Fibroblast of lung (primary cell): ENCODE measurements at places on chromosomes 16 and 17. TPM values are rescaled to one million over a fixed set of nuclear protein-coding genes. Genes with fewer than 3 reads are reported as not detected.

DNA sequence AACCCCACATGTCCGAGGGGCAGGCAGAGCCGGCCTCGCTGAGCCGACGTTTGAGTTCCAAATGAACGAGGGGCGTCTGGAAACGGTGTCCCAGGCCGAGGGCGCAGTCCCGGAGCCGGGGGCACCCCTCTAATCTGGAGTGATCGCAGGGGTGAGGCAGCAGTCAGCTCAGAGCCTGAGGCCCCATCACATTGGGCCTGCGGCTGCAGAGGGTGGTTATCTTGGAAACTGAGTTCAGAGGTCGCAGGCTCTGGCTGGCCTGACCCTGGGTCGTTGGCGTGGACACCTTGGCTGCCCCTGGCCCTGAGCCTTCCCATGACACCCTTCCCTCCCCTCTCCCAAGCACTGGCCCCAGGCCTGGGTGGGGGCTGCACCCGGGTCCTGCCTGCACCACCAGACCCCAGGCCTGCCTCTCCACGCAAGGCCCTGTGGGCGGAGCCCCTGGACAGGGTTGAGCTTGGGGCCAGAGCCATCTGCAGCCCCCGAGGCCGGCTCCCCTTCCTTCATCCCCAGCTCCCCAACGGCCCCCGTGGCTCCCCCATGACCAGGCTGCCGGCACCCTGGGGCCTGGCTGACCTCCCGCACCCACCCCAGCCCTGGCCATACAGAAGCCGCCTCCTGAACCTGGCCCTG lies 45.6 kb downstream of the ZFPM1 start:
- DNase-seq = no peak

- no peak for DNase-seq
These were observed 1.7 kb downstream of the PIK3R6 start for GRCh38 chr17:8865811-8866210.

DNA sequence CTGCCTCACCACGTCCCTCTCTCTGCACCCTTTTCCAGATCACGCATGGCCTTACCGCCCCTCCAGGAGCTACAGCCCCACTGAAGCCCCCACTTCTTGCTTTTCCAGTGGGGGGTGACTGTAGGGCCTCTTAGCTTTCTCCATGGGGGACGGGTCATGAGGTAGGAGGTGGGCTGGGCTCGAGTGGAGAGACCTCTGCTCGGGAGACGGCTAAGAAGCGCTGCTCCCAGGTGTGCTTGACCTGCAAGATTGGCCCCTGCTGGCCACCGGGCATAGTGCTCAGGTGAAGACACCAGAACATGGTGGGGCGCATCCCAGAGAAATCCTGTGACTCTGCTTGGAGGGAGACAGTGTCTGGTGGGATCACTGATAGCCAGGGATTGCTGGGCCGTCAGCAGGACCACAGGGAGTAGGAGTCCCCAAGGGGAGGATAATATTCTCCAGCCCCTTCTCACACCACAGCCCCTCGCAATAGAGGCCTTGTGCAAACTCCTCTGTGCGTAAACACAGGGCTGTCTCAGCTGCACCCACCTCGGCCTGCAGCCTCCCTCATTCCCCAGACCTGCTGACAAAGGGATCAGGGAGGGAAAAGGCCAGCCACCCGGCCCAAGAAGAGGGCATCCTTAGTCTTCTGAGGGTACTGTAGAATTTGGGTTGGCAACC lies 8.9 kb upstream of the GALK1 start:
- no peak for DNase-seq

DNA sequence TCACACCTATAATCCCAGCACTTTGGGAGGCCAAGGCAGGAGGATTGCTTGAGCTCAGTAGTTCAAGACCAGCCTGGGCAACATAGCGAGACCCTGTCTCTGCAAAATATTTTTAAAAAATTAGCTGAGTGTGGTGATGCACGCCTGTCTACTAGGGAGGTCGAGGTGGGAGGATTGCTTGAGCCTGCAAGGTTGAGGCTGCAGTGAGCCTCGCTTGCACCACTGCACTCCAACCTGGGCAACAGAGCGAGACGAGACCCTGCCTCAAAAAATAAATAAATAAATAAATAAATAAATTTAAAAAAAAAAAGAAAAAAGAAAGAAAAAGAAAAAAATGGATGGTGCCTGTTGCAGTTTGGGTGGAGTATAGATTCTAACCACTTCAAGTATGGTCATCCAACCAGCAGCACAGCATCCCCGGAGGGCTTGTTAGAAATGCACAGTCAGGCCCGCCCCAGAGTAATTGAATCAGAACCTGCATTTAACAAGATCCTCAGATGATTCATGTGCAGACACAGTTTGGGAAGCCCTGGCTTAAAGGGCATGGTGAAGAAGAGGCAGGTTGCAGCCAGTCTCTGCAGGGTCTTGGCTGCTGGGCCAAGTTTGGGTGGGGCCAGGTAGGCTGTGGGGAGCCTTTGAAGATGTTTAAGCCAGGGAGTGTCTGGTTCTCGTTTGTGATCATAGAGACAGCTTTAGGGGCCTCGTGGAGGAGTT lies 40.8 kb downstream of the MRC2 start:
- no peak for DNase-seq

DNA sequence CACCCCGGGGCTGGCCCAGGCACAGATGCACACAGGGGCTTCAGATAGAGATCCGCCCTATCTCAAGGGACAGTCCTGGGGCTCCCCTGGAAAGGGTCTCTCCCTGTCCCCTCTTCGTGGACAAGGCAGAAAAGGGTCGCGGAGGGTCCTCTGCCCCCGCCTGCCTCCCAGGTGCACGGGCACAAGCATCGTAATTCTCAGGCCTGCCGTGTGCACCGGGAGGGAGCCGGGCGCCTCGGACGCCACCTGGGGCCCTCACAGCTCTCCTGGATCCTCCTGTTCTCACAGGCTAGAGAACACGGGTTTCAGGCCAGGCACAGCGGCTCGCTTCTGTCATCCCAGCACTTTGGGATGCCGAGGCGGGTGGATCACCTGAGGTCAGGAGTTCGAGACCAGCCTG lies 11.9 kb upstream of the PABPN1L start:
- DNase-seq = no peak

The EVI2B gene
- 0.26 and 0.33 TPM in 2 replicates for total RNA-seq

The CDRT15L2 gene
- total RNA-seq = not detected in 2 replicates

- DNase-seq = no peak
These were observed 10.7 kb downstream of the ACSF3 start for GRCh38 chr16:89104303-89104702.

DNA sequence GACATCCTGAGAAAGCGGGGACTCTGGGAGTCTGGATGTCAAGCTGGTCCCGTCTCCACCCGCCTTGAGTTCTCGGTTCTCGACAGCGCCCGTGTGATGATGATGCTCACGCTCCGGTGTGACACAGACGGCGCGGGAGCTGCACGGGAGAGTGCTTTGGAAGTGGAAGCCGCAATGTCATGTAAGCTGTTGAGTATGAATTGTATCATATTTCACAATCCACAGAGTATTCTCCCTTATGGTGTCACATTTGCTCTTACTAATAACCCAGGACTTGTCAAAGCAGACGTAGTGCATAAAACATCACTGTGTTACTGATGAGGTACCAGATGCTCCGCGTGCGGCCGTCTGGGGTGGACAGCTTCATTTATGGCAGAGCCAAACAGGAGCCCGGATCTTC lies 217.5 kb upstream of the CHMP6 start:
- DNase-seq = peak; percentile 54

DNA sequence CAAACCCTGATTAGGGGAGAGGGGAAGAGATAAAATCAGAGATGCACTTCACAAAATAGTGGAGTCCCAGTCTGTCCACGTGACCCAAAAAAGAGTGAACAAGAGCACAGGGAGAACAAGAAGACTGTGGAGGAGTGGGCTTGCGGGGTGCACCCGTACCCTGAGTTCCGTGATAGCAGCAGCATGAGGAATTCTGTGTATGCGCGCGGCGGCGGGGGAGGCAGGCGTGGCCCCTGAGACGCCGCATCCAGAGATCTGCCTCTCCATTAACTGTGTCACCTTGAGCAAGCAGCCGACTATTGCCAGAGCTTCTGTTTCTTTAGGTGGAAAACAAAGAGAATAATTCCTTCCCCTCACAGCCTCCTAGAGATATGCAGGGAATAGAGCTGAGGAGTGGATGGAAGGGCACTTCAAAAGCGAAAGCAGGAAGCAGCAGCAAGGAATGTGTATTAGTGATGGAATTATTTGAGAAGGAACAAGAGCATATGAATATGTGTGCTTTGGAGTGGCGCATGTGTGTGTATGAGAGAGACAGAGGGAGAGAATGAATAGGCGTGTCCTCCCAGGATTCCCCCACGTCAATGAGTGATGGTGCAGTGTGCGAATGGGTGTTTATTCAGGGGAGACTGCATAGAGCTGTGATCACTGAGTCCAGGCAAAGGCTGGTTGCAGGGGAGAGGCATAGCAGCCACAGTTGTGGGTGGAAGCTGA lies 10.4 kb upstream of the SOX9 start:
- no peak for DNase-seq

DNA sequence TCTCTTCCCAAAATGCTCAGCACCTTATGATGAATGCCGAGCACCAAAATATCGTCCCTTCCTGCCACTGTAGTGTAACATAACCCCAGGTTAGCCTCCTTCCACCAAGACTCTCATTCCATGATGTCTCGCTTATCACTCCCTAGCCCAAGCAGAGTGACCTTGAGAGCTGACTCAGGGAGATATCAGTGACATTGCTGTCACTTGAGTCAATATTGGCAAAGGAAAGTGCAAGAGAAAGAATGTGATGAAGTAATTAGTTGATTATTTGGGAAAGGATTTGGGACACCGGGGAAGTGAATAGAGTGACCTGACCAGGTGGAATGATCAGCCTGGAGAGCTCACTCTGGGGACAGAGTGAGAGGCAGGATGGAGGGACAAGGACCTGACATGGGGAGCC lies 2.6 kb upstream of the ANKFN1 start:
- DNase-seq = no peak

DNA sequence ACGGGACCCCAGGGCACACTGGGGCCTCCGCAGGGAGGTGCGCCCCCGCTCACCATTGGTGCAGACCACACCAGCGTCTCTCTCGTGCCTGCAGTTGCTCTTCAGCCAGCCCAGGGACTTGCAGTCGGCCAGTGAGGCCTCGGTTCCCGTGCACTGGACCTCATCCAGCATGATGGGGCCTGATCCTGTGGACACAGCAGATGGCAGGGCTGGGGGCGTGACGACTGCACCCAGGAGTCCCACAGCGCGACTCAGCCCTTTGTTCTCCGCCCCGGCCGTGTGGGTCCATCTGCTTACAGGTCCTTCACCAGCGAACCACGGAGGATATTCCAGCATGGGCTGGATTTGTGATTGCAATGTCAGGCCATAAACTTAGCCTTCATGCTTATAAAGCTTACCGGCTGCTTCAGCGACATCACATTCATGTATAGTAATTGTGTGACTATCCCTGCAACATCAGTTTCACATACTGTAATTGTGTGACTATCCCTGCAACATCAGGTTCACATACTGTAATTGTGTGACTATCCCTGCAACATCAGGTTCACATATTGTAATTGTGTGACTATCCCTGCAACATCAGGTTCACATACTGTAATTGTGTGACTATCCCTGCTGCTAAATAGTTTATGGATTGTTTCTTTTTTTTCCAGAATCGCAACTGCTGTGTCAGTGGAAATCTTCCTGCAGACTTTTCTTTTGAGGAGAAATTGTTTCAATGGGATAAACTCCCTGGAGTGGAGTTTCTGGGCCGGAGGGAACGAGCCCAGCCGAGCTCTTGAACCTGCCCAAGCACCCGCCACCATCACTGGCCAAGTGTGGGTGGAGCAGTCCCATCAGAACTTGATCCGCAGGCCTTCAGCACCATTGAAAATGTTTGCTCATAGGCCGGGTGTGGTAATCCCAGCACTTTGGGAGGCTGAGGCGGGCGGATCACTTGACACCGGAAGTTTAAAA lies 4.8 kb downstream of the LGALS3BP start:
- DNase-seq = peak; percentile 92

GRCh38 chr17:79831265-79832217 lies 7.7 kb downstream of the CBX4 start:
- no peak for DNase-seq

DNA sequence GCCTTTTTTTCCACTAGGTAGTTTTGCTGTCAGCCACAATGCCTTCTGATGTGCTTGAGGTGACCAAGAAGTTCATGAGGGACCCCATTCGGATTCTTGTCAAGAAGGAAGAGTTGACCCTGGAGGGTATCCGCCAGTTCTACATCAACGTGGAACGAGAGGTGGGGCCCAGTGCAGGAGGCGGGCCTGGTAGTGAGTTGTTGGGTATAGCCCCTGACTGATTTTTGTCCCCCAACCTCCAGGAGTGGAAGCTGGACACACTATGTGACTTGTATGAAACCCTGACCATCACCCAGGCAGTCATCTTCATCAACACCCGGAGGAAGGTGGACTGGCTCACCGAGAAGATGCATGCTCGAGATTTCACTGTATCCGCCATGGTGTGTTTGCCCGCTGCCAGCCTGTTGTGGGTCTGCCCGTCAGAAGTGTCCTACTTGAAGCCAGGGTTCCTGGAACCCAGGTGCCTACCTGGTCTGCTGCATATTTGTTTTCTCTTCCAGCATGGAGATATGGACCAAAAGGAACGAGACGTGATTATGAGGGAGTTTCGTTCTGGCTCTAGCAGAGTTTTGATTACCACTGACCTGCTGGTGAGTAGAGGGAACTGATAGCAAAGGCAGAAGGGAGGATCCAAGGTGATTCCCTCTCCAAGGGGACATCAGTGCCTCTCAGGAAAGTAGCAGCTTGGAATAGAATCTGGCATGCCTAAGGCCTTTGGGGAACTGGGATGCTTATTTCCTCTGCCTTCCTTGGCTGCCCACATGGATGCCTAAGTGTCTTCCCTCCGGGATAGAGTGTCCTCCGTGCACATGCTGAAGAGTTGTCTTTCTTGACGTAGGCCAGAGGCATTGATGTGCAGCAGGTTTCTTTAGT lies 1.9 kb upstream of the CD68 start:
- no peak for DNase-seq

DNA sequence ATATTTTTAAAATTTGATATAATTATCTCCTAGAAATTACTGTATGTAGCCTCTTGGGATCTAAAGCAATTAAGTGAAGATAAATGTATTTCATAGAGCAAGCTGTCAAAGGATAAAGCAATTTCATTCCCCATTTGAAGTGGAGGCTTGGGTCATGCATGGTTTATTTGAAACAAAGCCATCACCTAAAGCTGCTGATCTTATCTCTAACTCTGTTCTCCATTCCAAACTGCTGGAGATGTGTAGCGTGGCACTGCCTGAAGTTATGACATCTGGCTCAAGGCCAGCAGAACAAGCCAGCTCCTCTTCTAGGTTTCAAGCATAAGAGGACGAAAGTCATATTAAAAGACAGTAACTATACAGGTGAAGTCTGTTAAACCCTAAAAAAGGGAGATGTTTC lies 83.9 kb downstream of the HIC1 start:
- peak; percentile 30 for DNase-seq

The CCL17 gene
- not detected in 2 replicates for total RNA-seq

DNA sequence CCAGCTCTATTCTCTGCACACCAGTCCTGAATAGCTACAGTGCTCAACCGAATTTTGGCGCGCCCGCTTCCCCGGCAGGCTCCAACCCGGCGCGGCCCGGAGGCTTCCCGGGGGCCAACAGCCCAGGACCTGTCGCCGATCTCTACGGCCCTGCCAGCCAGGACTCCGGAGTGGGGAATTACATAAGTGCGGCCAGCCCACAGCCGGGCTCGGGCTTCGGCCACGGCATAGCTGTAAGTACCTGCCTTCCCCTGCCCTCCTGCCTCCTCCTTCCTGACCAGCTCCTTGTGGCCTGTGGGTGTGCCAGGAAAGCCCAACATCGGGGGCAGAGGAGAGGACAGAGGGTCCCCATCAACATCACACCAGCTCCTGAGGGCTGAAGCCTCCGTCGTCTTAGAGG lies 70.2 kb downstream of the CCDC182 start:
- no peak for DNase-seq

- DNase-seq = peak; percentile 80
These were observed at the start of gene NOL3 for GRCh38 chr16:67170168-67170948. Gene NOL3, plus strand, starts transcription at chr16:67170538.
